ENCODE measurements at places on chromosomes 1 and 21. TPM values are rescaled to one million over a fixed set of nuclear protein-coding genes. Genes with fewer than 3 reads are reported as not detected.

Gene SLC26A9
- 0.07 TPM for total RNA-seq

Gene UQCRHL
- total RNA-seq, result 1.4 TPM

DNA sequence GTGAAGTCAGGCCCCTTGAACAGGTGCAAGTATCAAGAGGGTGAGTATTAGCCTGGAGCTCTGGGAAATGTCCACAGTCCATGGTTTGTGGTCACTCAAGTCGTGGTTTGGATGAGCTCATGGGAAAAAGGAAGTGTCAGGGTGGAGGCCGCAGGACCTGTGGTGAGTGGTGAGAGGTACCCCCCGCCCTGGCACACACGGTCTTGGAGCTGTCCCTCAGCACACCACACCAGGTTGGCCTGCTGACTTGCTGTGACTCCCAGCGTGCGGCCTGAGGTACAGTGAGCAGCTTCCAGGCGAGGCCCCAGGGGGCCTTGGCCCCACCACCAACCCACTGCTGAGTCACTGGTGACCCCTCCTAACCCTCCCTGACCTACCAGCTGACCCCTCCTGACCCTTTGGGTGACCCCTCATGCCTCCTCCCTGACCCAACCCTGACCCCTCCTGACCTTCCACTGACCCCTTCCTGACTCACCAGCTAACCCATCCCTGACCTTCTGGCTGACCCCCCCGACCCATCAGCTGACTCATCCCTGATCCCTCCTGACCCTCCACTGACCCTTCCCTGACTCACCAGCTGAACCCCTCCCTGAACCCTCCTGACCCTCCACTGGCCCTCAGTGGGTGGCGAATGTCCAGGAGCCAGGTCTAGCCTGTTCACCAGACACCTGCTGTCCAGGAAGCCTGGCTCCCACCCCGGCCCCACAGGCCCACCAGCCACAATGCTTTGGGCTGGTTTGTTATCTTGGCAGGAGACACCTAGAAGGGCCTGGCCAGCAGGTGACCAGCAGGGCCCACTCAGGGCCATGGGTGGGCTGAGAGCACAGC is 34.8 kb upstream of the RNF187 start:
- peak; percentile 84 for DNase-seq

GRCh38 chr1:235093013-235093695 is 35.5 kb downstream of the TOMM20 start:
- peak; percentile 66 for DNase-seq

Gene AMPD1
- not detected for total RNA-seq

Gene GPR61
- not detected for total RNA-seq

DNA sequence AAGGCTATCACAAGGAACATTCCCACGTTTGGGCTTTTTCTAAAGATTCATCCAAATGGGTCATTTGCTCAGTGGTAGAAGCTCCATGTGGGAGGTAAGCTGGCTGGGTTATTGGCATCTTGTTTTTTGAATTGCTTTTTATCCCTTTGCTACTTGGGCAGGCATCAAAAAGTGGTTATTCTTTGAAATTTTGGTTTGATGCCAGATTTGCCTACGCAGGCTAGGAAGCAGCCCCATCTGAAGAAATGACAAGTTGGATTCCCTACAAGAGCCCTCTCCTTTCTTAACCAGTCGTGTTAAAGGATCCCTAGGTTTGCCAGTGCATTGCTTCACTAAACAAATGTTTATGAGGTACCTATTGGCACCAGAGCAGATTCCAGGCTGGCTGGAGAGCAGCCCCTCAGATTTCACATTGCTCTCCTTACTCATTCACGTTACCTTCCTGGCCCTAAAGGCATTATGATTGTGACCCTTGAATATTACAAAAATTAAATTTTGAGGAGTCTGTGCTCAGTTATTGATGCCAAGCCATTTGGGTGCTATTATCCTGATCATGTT is 38.8 kb downstream of the ARID1A start:
- DNase-seq, result no peak

Gene NUP210L
- total RNA-seq, result not detected

- DNase-seq, result peak; percentile 76
These were observed 9.5 kb upstream of the TMEM39B start for GRCh38 chr1:32063261-32063681.

DNA sequence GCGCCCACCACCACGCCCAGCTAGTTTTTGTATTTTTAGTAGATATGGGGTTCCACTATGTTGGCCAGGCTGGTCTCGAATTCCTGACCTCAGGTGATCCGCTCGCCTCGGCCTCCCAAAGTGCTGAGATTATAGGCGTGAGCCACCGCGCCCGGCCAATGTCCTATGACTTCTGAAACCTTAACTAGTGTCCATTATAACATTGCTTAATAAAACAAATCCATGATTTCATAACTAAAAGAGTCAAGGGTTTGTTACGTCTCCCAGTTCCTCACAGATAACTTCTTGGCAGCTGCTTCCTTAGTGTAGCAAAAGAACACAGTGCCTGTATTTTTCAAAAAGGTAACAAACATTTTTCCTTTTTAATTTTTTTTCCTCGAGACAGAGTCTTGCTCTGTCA is 53.6 kb downstream of the FBXO42 start:
- no peak for DNase-seq

Gene ELAPOR1
- total RNA-seq, result 0.84 TPM

DNA sequence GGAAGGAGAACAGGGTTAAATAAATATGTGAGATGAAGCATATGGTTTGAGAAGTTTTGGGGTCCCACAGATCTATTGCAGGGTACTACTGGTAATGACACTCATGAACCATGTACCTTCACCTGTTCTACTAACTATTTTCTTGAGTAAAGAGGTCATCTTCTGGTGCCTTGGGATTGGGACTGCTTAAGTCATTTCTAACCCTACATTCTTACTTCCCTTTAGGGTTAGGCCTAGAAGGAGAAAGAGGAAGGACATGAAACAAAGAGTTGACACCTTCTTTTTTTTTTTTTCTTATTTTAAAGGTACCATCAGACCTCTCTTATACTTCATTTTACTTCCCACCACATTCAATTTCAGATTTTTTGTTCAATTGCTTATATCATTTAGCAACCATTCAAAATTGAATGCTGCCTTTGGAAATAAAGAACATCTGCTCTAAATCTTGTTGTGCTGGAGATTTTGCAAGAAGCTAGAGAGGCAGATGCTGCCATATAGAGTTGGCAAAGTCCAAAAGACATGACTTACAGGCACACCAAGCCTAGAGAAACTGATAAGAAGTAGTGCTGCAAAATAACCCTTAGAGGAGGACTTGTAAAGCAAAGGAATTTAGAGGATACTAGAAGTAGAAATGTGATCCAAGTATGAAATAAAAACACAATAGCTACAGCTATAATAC is 374.4 kb upstream of the ST6GALNAC5 start:
- DNase-seq, result no peak

DNA sequence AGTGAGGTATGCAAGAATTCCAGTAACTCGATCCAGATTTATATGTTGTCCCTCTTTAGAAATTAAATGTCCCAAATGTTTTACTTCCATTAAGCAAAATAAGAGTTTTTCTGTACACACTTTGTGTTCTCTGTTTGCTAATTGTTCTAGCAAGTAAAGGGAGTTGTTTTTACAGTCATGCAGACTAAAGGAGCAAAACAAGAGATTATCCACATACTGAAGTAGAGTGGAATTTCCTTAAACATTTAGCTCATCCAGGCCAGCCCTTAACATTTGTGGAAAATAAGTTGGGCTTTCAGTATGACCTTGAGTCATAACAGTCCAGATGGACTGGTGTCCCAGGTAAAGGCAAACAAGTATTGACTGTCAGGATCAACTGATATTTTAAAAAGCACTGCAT is 44.1 kb upstream of the TINAGL1 start:
- no peak for DNase-seq

DNA sequence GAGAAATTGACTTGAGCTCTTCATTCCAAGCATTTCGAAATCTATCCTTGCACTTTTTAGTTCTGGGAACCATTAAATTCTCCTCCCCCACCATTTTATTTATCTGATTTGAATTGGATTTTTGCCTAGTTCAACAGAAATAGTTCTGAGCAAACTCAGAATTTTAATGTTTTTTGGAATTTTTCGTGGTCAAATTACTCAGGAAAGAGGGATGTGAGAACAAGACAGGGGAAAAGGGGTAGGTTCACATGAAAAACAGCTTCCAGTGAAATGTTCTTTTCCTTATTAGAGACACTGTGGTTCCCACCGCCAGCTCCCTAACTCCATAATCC is 5.7 kb upstream of the ZNF697 start:
- no peak for DNase-seq

DNA sequence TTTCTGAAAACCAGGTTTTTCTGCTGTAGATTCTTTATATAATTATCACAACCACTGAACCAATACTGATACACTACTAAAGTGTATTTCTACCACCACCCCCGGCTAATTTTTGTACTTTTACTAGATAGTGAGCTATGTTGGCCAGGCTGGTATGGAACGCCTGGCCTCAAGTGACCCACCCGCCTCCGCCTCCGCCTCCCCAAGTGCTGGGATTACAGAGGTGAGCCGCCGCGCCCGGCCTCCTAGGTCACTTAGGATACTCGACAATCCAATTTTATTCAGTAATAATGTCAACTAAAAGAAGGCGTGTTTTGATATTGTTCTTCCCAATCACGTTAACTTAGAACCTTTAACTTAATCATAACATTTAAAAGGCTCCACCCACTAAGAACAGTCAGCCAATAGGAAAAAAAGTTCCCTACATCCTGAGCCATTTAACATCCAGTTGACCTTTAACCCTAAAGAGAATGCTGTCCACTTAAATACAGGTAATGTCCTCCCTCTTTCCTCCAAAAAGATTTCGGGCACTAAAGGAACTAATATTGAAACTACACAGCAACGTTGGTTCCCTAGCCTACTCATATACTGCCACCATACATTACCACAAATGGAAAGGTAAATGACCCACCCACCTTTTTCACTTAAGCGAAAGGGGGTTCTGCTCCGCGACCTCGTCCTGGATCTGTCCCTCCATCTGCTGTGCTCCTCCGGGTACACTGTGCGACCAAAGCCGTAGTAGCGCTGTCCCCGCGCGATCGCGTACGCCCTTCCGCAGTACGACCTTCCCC is 1.2 kb downstream of the RSRP1 start:
- peak; percentile 42 for DNase-seq

DNA sequence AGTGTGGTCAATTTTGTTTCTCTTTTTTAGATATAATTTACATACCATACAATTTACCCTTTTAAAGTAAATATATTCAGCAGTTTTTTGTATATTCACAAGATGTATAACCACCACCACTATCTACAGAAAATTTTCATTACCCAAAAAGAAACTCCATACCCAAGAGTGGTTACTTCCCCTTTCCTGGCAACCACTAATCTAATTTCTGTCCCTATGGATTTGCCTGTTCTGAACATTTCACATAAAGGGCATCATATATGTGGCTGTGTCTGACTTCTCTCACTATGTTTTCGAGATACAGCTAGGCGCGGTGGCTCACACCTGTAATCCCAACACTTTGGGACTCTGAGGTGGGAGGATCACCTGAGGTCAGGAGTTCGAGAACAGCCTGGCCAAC is 13.6 kb downstream of the PACC1 start:
- DNase-seq, result no peak

Gene COPA
- total RNA-seq, result 144 TPM

DNA sequence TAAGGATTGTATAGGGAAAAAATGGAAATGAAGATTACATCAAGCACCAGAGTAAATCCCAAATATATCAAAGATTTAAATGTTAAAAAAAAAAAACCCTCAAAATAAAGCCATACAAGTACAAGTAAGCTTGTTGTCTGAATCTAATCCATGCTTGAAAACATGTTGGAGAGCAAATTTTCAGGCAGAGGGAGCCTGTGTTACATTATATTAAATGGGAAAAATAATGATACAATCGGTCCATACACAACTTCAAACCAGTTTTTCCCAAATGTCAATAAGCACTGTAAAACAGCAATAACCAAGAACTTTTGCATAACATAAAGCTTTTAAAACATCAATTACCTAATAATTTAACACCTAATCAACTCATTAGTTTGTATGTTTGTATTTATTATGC is 949.4 kb upstream of the ADGRL4 start:
- DNase-seq, result no peak

DNA sequence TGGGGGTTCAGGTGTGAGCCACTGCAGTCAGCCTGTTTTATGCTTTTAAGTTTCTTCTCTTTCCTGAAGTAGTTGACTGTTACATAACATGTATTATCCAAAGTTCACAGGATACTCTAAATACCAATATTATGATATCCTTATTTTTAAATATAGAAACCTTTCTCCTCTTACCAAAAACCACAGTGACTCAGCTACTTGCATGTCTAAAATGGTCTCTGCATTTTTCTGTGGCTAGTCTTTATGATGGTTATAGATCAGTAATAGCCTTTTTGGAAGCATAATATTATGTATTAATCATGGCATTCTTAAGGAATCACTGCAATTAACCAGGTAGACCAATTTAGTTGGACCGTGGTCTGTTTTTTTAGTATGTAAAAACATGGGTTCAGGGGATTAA is 210.8 kb upstream of the CACYBP start:
- peak; percentile 78 for DNase-seq

- DNase-seq, result no peak
These were observed 584.2 kb downstream of the NEGR1 start for GRCh38 chr1:71698186-71698585.

Gene PWP2
- total RNA-seq, result 6.4 TPM

GRCh38 chr1:180793451-180793850 is 119.2 kb upstream of the KIAA1614 start:
- DNase-seq, result no peak

DNA sequence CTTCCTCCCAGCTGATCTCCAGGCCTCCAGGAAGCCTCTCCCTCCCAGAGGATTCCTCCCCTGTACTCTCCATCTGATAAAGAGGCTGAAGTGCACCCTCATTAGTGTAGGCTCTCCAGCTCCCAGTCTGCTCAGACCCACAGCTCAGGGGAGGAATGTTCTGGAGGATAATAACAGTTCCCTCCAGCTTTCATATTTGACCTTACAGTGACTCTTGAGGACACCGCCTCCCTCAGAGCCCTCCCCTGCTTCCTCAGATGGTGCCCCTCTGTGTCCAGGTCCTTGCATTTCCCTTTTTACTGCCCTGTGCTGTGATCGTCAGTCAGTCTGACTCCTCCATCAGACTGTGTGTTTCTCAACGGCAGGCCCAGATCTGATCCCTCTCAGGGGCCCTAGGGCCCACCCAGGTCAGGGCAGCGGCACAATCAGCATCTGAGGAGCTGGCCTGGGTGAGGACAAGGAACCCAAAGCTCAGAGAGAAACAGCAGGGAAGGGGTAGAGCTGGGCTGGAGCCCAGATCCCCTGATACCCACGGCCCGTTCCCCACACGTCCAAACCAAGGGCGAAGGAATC is 1.1 kb upstream of the SHISAL2A start:
- no peak for DNase-seq

All from M059J (cell line).